ENCODE measurements at places on chromosomes 2 and 18.

DNA sequence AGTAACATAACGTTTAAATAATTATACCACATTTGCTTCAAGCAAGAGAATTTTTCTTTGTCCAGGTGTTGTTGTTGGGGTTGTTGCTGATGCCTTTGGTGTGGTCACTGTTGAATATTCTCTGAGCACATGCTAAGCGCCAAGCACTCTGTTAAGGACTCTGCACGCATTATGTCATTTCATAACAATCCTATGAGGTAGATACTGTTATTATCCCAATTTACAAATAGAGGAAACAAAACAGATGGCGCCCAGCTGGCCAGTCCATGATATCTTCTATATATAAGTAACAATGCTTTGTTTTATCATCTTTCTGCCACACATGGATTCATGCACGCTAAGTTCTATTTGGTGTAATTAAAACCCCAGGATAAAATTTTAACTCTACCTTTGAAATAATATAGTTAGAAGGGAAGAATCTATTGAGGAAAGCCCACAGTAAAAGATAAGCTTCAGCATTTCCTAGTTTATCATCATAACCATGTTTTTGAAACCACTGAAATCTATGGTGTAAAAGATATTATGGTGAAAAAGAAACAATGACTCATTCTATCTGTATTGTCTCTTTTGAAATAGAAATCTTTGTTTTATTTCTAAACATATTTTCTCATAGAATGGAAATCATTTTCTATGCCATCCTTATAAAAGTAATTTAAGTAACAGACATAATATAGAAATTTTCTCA, 199.7 kb downstream of the PID1 start:
- DNase-seq = no peak

- DNase-seq = peak; percentile 87
These were observed 789.4 kb downstream of the LRP1B start for GRCh38 chr2:141341444-141341843.

DNA sequence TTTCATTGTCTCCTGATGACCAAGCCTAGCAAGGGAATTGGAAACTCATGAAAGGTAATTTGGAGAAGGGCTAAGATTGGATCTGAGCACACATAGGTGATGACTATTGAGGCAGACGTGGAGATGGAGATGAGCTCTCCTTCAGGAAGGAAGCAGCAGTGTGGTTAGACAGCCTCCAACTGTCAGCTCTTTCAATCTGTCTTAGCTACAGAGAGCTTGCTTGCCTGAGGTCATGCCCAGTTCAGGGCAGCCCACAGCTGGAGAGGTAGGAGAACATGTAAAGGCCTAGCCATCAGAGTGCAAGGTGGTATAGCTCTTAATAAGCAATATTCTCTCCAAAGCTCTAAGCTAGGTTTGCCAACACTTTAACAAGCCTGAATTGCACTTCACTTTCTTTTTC, 79.2 kb downstream of the THSD7B start:
- DNase-seq = no peak

GRCh38 chr2:235659767-235660322, 166.0 kb downstream of the AGAP1 start:
- no peak for DNase-seq

GRCh38 chr2:7742301-7742700, 825.1 kb downstream of the RNF144A start:
- no peak for DNase-seq

GRCh38 chr2:65388051-65388531, 44.3 kb downstream of the SPRED2 start:
- DNase-seq = no peak

DNA sequence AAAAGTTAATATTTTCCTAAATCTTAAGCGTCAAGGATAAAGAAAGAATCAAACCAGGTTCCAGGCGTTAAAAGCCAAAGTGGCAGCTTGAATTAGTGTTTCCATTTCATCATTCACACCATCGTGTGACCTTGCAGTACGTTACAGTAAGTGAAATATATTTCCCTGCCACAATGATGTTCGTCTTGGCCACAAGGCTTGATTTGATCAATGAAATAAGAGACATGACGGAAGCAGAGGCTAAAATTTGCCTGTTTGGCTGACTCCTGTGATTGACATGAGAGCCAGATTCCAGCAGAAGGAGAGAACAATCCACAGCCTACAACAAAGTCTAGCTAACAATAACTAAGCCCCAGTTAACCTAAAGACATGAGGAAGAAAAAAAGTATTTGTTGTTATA, 62.0 kb downstream of the ASXL2 start:
- DNase-seq = no peak

GRCh38 chr2:24754985-24755705, 38.0 kb downstream of the PTRHD1 start:
- no peak for DNase-seq

DNA sequence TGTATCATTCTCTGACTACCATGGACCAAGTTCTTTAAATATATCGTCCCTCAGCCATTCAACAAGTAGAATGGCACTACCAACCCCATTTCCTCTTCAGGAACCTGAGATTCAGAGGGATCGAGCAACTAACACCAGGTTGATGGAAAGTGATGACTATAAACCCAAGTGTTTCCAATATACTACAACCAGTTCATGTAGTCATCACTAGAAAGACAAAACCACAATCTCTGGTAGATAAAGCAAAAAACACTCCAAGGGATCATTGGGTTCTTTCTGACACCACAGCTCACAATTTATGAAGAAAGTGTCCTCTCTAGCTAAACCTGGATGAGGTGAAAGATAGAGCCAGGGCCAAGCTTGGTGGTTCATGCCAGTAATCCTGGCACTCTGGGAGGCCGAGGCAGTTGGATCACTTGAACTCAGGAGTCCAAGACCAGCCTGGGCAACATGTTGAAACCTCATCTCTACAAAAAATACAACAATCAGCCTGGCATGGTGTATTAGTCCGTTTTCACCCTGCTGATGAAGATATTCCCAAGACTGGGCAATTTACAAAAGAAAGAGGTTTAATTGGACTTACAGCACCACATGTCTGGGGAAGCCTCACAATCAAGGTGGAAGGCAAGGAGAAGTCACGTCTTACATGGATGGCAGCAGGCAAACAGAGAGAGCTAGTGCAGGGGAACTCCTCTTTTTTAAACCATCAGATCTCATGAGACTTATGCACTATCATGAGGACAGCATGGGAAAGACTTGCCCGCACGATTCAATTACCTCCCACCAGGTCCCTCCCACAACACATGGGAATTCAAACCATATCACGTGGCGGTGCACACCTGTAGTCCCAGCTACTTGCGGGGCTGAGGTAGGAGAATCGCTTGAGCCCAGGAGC, 2.2 kb downstream of the CD226 start:
- no peak for DNase-seq

- no peak for DNase-seq
These were observed 58.2 kb downstream of the PPP1R1C start for GRCh38 chr2:182043861-182044260.

GRCh38 chr2:126655500-126656430, at the start of gene GYPC:
Gene GYPC, plus strand, starts transcription at chr2:126656158. Its CDS starts 106 bp downstream, at chr2:126656264.
- no peak for DNase-seq

- no peak for DNase-seq
These were observed 376.2 kb upstream of the TCF4 start for GRCh38 chr18:55964171-55964570.

GRCh38 chr18:79887181-79888000, 64.1 kb downstream of the SLC66A2 start:
- no peak for DNase-seq

GRCh38 chr2:170715932-170716777, 1.0 kb downstream of the SP5 start:
- DNase-seq = no peak

GRCh38 chr2:120589771-120590608, 145.7 kb upstream of the GLI2 start:
- DNase-seq = no peak

DNA sequence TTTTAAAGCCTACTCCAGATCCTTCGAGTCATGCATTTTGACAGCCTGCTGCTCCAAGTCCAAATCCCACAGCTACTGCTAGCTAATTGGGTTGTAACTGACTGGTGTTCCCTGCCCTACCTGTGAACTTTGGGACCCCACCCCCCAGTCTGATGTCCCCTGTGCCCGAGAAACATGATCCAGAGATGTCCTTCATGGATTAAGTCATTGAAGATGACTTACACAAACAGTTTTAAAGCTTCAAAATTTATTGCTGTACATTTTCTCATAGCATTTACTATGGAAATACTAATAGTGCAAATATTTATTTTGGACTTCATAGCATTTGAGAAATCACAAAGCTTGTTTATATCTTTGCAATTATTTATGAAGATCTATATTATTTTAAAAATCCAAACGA, 73.1 kb downstream of the MBD2 start:
- DNase-seq = no peak

DNA sequence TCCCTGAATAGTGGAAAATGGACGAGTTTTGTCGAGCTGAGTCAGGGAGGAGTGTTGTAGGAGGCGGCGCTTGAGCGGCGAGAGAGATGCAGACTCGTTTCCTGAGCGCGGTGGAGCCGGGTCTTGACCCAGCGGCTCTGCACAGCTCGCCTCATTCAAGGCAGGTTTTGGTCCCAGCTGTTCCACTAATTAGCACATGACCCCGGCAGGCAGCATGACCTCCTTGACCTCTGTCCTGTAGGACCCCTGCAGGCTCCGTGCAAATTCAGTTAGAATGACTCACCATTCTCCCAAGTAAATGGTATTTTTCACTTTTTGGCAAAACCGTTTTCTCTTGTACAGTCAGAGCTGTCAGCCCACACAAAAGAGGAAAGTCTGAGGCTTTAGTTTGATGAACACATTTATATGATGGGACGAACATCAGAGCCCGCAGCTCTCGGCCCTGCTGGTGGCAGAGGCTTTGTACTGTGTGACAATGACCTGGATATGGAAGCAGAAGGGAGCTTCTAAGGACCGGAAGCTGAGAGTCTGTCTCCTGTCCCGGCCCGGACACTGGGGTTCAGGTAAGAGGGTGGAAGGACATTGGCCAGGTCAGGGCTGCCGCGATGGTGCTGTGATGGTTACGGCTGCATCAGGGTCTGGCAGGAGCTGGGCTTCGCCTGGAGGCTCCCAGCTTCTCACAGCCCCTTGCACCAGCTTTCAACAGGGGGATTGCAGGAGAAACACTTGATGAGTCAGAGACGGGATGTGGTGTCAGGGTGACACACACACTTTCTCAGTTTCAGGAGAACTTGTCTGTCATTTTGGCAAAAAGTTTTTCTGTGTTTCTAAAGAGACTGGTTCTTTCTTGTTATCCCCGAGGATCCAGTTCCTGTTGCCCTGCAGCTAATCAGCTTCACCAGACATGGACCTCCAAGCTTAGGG, 29.9 kb upstream of the ALKAL2 start:
- DNase-seq = no peak

- no peak for DNase-seq
These were observed 56.8 kb downstream of the TGFA start for GRCh38 chr2:70496819-70497218.

- no peak for DNase-seq
These were observed 18.2 kb upstream of the MGAT5 start for GRCh38 chr2:134235510-134236144.

DNA sequence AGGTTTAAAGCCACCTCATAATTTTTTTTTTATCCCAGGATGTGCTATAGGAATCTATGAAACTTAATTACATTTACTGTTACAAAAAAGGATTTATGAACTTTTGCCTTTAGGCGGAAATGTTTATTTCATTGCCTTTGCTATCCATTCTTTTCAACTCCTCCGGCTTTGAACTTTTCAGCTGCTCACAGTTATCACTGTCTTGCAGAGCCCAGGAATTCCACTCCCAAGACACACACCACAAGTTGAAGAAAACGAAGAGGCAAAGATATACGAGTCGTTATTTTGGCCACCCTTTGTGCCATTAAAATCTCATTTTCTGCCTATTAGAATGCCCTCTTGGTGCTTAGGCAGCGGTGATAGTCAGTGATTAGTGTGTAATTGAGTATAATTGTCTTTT, 80.0 kb downstream of the PAX3 start:
- DNase-seq = peak; percentile 26

DNA sequence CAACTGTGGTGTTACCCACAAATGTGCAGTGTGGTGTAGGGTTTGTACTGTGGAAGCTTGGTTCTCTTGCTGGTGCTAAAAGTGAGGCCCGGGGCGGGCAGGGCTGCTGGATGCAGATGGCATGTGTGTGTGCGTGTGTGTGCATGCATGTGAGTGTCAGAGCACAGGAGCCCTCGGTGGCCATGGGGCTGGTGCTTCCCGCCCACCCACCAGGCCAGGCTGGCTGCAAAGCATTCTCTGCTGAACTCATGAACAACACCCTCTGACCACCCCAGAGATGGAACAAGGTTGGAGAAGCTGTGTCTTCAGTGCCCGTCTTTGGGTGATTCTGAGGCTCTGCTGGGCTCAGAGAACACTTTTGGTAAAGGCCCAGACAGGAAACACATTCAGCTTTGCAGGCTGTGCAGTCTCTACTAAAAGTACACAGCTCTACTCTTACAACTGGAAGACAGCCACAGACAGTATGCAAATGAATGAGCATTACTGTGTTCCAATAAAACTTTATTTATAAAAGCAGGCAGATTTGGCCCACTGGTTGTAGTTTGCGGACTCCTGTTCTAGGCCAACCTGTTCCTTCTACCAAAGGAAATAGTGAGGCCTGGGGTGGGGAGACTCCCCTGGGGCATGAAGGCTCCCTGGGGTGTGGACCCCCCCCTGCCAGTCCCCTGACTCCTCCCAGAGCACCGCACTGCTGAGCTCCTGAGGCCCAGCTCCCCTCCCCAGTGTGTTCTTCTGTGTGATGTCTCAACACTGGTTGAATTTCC, 225.3 kb upstream of the HDAC4 start:
- DNase-seq = no peak

- peak; percentile 78 for DNase-seq
These were observed 220.8 kb downstream of the GULP1 start for GRCh38 chr2:188512456-188512855.

DNA sequence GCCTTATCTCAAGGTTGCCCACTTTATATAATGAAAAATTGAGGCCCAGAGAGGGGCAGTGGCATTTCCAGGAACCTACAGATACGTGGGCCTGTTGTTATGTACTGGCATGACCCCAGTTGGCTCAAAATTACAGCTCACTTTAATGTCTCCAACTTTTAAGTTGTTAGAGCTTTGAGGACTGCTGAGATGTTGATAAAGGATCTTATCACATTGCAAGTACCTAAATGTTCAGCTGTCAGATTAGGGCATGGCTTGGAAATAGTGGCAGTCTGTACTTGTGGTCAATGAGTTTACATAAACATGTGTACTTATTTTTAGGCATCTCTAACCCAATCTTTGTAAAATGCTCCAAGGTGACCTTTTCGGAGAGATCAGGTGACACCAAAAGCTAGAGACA, 14.6 kb downstream of the SLC4A5 start:
- no peak for DNase-seq

GRCh38 chr2:88078643-88079172, 11.1 kb downstream of the SMYD1 start:
- no peak for DNase-seq

GRCh38 chr2:227862227-227862740, 9.1 kb upstream of the DAW1 start:
- peak; percentile 67 for DNase-seq

- DNase-seq = no peak
These were observed 128.4 kb downstream of the RNF152 start for GRCh38 chr18:61764381-61764780.

DNA sequence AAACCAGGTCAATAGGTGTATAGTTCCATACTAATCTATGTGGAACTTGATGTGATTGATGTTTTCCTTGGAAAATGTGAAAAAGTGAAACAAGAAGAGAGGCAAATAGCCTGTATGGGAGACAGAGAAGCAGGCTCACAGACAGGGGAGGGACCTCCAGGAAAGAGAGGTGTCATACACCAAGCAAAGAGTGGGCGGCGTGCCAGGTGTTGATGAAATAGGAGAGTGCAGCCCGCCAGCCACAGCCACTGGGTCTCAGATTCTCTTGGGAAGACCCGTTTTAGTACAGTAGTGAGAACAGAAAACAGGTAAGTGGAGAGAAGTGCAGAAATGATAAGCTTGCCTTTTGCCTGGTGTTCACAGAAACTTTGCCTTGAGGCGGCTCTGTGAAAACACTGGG, 301.9 kb downstream of the ZNF407 start:
- peak; percentile 23 for DNase-seq
